ENCODE measurements at places on chromosomes 7 and 10.

DNA sequence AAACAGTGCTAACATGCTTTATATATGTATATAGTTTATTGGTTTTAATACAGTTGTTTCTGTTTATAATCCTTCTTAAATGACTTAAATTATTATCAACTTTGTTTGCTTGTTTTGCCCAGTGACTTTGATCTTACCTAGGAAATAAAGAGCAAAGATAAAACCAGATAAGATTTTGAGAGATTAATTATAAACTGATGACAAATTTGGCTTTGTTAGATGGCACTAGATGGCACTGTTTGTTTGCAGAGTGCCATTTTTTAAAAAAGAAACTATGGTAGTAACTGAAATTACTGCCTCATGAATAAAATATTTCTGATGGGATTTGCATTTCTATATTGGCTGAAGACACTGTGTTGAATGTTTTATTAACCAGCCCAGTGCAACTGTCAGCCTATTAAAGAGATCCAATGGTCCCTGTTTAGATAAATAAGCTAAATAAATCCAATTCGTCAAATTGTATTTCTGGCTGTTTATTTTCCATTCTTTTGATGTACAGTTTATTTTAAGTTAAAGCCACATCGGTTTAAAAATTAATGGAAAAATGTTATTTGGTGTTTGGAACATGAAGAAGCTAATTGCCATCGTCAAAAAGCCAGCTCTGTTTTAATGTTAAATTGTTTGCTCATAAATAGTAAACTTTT lies 28.7 kb downstream of the VTI1A start:
- no peak for DNase-seq

DNA sequence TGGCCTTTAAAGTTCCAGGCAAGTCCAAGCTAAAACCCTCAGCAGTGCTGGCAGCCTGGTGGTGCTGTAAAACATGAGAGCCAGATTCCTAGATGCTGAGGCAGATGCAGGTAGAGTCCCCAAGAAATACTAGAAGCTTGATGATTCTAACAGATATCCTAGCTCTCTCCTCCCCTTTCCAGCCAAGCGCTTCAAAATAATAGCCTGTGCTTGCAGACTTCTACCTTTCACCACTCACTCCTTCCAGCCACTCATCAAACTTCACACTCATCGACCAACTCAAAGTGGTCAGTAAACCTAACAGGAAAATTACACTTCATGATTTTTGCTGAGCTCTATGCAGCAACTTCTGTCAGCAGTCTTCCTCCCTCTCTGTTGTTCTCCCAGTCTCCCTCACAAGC lies 50.2 kb downstream of the LMBR1 start:
- DNase-seq = no peak

DNA sequence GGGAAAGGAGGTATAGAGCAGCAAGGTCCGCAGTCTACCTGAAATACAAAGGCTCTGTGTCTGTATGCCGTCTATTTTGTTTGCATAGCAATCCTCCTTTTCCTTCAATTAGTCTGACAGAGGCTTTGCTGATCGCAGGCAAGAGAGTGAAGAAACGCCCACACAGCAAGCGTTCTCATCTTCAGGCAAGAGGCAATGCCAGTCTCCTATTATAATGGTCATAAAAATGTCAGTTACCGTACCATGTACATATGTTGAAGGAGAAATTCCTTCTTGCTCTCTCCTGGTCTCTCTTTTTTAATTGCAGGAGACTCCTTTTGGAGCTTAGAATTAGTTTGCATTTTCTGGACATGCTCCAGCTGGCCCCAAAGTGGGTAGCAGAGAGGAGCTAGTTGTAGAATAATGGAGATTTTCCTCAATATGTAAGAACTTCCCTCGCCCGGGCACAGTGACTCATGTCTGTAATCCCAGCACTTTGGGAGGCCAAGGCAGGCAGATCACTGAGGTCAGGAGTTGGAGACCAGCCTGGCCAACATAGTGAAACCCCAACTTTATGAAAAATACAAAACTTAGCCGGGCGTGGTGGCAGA lies 139.5 kb downstream of the PFKFB3 start:
- no peak for DNase-seq

- DNase-seq = no peak
Measured at GRCh38 chr7:55242613-55243012, 122.5 kb upstream of the LANCL2 start.

DNA sequence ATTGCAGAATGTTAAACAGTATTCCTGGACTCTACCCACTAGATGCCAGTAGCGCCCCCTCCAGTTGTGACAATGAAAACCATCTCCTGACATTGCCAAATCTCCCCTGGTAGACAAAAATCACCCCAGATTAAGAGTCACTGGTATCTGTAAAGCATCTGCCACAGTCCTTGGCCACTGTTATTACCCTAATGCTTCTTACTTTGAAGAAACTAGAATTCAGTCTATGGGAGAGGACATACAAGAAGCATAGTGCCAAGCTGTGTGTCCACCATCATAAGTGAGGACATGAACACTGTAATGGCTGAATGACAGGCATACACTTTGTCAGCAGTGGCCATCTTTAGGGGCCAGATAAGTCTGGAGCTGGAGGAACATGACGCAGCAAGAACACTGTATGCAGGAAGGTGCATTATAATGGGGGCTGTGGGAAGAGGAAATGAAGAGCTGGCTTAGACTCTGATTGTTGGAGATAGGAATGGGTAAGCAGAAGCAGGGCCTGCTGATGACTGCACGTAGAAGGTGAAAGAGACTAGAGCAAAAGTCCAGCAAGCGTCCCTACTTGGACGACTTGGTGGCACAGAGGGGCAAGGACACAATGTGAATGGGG lies 32.5 kb downstream of the CBX3 start:
- DNase-seq = no peak

DNA sequence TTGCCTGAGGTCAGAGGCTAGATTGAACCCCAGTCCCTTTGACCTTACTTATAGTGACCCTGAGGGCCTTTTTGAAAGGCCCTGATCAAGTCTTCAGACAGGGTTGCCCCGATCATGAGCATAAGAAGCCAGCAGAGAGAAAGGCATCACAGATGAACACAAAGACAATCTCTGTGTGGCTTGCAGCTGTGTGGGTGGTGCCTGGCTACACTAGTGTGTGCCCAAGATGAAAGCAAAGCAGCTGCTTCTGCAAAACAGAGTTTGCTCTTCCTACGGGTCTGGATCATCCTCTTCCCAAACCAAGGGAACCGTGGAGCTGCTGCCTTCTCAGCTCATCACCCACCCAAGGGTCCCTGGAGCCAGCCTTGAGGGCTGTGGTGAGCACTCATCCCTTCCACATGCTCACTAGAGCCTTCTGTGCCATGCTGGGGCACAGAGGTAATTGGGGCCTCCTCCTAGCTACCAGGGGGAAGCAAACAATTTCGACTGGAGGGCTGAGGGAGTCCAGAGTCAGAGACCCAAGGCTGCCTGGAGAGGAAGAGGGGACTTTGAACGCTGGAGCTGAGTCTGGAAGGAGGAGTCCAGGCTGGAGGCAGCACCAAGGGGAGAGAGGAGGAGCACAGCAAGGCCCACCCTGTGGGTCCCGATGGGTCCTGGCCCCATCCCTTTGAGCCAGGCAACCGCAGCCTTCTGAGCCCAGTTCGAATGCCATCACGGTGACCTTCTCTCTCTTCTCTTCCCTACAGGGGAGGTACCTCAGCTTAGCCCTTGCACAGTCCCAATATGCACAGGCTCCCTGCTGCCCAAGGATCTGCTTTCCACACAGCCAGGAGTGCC lies 42.3 kb downstream of the ANTXRL start:
- no peak for DNase-seq

- no peak for DNase-seq
Measured at GRCh38 chr7:87878208-87878735, 2.0 kb downstream of the DBF4 start.

DNA sequence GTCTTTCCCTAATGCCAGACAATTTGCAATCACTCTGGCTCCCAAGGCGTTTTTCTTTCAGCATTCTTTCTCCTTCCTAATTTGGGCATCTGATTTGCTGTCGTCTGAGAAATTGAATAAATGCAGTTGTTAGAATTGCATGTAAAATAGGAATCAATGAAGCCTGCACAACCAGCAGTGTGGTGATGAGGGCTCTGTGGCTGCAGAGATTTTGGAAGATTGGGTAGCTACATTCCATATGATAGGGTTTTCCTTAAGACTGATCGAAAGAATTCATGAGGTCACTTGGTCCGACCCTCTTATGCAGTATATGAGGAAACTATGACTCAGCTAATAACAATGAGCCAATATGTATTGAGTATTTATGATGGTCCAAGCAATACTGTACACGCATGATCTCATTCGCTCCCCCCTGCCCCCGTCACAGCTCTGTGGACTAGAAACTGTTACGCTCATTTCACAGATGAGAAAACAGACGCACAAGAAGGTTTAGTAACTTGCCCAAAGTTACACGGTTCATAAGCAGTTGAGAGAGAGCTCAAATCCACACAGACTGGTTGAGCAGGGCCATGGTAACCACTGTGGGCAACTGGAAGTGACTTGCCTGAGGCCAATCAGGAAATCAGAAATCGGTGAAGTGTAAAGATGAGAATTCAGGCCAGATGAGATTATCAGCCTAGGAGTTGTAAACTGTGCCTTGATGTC lies 527.2 kb downstream of the GATA3 start:
- no peak for DNase-seq

GRCh38 chr10:85614981-85615380 lies 751.6 kb downstream of the GRID1 start:
- no peak for DNase-seq

- no peak for DNase-seq
Measured at GRCh38 chr7:33979300-33979806, 74.0 kb downstream of the BMPER start.

DNA sequence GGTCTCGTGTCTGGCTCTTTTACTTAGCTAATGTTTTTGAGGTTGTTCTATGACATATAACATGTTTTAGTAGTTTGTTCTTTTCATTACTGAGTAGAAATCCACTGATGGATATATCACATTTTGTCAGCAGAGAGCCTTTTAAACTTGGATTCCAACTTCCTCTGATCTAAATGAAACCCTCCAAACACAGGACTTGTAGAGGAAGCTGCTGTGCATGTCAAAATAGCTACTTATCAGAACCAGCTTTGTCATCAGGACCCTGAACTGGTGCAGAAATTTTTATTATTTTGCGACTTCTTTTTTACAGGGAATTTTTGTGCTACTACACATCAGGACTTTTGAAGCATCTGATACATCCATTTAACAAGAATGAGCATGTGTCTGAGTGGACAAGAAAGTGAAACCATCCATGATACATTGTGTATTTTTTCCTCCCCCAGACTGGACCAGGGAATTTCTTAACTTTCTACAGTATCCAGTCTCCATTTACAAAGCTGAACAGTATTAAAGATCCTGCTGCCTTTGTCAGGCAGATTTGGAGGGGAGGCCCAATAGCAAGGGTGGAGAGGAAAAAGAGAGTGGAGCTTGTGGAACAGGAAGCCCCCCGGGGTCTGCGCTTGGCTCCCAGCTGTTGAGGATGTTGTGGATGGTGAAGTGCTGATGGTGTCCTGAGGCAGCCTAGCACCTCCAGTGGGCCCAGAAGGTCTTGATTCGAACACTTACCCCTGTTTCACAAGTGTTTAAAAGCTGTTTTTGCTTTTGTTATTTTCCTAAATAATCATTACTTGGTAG lies 29.3 kb upstream of the MTPAP start:
- DNase-seq = no peak

- DNase-seq = no peak
Measured at GRCh38 chr10:60846173-60846572, 67.9 kb downstream of the CDK1 start.

Measured in activated CD4-positive, CD25-positive, alpha-beta regulatory T cell (primary cell).